Aortic smooth muscle cell (primary cell): ENCODE measurements at places on chromosomes 4 and X. TPM values are rescaled to one million over a fixed set of nuclear protein-coding genes. Genes with fewer than 3 reads are reported as not detected.

IGBP1 gene
- 63.0 and 67.0 TPM in 2 replicates for total RNA-seq

NSG1 gene
- 0.06 and 0.26 TPM in 2 replicates for total RNA-seq

FAM47A gene
- not detected in 2 replicates for total RNA-seq

TRMT2B gene
- total RNA-seq = 16.5 and 20.6 TPM in 2 replicates

RRH gene
- 0.13 TPM in 1 of 2 replicates, not detected in the other for total RNA-seq

MTTP gene
- 0.13 and 0.25 TPM in 2 replicates for total RNA-seq

NAP1L2 gene
- total RNA-seq = 1.2 and 2.2 TPM in 2 replicates

CEP135 gene
- total RNA-seq = 6.1 and 6.8 TPM in 2 replicates

GASK1B gene
- 11.9 and 25.1 TPM in 2 replicates for total RNA-seq

PRDM5 gene
- 13.1 and 13.4 TPM in 2 replicates for total RNA-seq

MAGEA12 gene
- not detected in 2 replicates for total RNA-seq

CSAG3 gene
- total RNA-seq = not detected in 2 replicates

PLCXD1 gene
- 6.3 and 7.5 TPM in 2 replicates for total RNA-seq

STBD1 gene
- total RNA-seq = 7.0 and 8.6 TPM in 2 replicates

TBC1D8B gene
- 9.4 and 11.3 TPM in 2 replicates for total RNA-seq

AASDH gene
- 14.4 and 15.1 TPM in 2 replicates for total RNA-seq

SUPT20HL2 gene
- total RNA-seq = not detected in 2 replicates

TNMD gene
- not detected in 2 replicates for total RNA-seq

ARHGAP36 gene
- not detected in 2 replicates for total RNA-seq

PGAM4 gene
- not detected in 2 replicates for total RNA-seq

P2RY10 gene
- not detected in 2 replicates for total RNA-seq

PCDH7 gene
- total RNA-seq = 169 and 233 TPM in 2 replicates

RAB41 gene
- total RNA-seq = not detected in 2 replicates

NEUROG2 gene
- total RNA-seq = not detected in 2 replicates

PPEF2 gene
- total RNA-seq = not detected in 2 replicates

TSC22D3 gene
- 10.7 and 20.5 TPM in 2 replicates for total RNA-seq

FAM13A gene
- total RNA-seq = 10.8 and 11.2 TPM in 2 replicates

HTR2C gene
- not detected in 2 replicates for total RNA-seq

PRICKLE3 gene
- 5.2 and 6.0 TPM in 2 replicates for total RNA-seq

SPINK2 gene
- not detected in 2 replicates for total RNA-seq

VSIG1 gene
- total RNA-seq = under 0.01 TPM in 2 replicates

CA5B gene
- total RNA-seq = 20.6 and 23.1 TPM in 2 replicates

DMD gene
- 18.1 and 23.9 TPM in 2 replicates for total RNA-seq

S100P gene
- total RNA-seq = not detected in 2 replicates

DUSP21 gene
- not detected in 2 replicates for total RNA-seq

FAM9C gene
- not detected in 2 replicates for total RNA-seq

SOD3 gene
- 129 and 136 TPM in 2 replicates for total RNA-seq

ADH7 gene
- not detected in 2 replicates for total RNA-seq

PNMA6A gene
- total RNA-seq = 0.53 and 0.62 TPM in 2 replicates

AMOT gene
- 2.4 and 4.4 TPM in 2 replicates for total RNA-seq

STOX2 gene
- total RNA-seq = 1.5 and 1.8 TPM in 2 replicates

HDAC8 gene
- total RNA-seq = 28.4 and 36.4 TPM in 2 replicates

ARX gene
- total RNA-seq = not detected in 2 replicates

NUDT10 gene
- 0.53 and 0.62 TPM in 2 replicates for total RNA-seq

ANK2 gene
- 226 and 261 TPM in 2 replicates for total RNA-seq

POLN gene
- 2.2 and 3.4 TPM in 2 replicates for total RNA-seq

PALLD gene
- total RNA-seq = 39.8 and 87.2 TPM in 2 replicates

FMR1NB gene
- total RNA-seq = not detected in 2 replicates

TCEAL7 gene
- total RNA-seq = 25.2 and 27.7 TPM in 2 replicates

SLC38A5 gene
- 14.2 and 21.1 TPM in 2 replicates for total RNA-seq

PLAC1 gene
- not detected in 2 replicates for total RNA-seq

FRG2 gene
- not detected in 2 replicates for total RNA-seq

CASK gene
- total RNA-seq = 36.1 and 50.7 TPM in 2 replicates

DCLK2 gene
- 3.6 and 3.8 TPM in 2 replicates for total RNA-seq
